ENCODE measurements at places on chromosomes 12 and 14.

DNA sequence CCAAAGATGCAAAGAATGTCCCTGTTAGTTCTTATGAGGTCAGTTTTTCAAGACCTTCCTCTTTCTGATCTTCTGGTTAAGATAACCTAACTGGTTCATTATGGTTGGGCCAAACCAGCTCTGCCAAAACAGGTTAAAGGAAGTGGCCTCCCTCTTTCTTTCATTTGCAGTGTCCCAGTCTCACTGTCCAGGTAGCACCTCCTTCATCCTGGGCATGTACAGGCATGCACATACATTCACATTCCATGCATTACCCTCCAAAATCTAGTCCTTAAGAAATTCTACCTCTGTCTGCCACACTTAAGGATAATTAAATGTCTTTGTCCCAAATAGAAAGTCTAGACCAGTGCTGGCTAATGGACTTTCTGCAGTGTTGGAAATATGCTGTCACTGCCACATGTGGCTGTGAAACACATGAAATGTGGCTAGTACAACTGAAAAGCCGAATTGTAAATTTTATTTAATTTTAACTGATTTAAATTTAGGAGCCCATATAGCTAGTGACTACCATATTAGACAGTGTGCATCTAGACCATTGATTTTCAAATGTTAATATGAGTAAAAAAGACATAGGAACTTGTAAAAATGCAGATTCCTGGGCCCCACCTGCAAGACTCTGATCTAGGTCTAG lies 169.3 kb downstream of the PCNX1 start:
- DNase-seq, result no peak

DNA sequence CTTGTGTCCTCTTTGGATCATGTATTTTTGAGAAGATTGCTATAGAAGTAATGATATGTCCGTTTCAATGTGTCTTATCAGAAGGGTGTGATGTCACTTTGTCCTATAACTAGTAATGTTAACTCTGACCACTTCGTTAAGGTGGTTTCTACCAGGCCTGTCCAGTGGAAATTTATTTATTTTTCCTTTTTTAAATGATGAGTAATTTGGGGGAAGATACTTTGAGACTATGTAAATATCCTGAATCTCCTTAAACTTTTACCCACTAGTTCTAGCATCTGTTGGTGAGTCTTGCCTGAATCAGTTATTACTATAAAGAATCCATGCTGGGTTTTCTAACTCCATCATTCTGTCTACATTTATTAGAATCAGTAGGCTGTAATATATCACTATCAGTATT lies 15.3 kb downstream of the EP400 start:
- no peak for DNase-seq

- DNase-seq, result no peak
Measured at GRCh38 chr12:14577344-14577743, 9.7 kb upstream of the PLBD1 start.

DNA sequence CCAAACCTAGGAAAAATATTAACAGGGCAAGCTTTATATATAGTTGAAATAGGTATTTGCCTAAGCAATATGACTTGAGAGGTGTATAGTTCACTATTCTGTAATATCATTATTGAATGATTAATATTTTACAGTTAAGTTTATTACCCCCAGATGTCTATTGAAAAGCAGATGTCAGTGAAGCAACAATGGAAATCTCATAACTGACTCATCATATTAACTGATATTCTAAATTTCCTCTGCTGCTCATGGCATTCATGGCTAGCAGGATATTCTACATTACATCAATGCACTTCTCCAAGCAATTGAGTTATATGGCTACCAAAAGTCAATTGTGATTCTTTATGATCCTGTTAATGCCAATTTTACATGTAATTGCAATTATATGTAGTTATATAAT lies 9.7 kb upstream of the MAGOHB start:
- no peak for DNase-seq

DNA sequence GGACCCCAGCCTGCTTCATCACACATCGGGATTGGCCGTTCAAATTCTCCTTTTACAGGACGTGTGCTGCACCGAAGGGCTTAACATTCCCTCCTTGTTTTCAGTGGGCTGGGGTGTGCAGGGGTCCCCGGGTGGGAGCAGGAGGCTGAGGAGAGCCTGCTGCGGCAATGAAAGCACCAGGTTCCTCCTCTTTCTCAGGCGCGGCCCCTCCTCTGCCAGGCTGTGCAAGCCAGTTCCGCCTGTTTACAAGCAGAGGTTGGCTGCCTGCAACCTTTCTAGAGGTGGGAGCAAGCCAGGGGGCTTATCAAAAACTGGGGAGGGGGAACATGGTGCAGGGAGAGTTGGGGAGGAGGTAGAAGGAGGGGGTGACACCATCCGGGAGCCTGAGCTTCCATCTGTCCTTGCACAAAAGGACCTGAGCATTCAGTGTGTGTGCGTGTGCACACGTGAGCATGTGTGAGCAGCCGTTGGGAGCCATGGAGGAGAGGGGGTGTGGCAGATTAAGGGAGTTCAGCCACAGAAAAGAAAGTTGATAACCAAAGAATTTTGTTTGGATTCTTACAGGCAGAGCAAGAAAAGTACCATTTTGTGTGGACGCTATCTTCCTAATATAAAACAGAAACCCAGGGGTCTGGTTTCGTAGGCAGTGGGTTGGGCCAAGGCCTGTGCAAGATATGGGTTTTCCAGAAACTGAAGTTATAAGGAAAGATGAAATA lies 108.8 kb upstream of the RFLNA start:
- DNase-seq, result no peak

- no peak for DNase-seq
Measured at GRCh38 chr14:20631023-20631879, 10.2 kb downstream of the OR6S1 start.

GRCh38 chr12:57261428-57261865 lies 10.5 kb upstream of the STAC3 start:
- DNase-seq, result no peak

DNA sequence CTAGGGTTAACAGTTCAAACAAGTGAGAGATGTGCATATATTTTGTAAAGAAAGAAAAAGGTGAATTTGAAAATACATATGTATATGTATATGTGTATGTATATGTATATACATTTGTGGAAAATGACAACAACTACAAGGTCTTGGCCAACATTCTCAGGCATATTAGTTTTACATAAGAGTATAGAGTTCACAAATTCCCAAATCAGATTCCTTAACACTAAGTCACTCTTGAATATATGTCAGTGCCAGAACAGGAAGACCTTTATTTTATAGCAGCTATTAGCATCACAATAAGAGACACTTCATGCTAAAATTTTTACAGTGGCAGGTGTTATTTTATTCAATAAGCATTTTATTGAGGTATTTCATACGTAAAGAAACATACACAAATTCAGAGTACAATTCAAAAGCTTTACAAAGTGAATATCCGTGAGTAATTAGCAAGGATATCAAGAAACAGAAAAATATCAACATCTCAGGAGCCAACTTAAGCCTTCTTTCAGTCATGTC lies 179.7 kb downstream of the SLC6A15 start:
- no peak for DNase-seq

- no peak for DNase-seq
Measured at GRCh38 chr14:104874110-104874531, 9.1 kb downstream of the CEP170B start.

Measured in Panc1 (cell line).